ENCODE measurements at places on chromosomes 12 and 14.

DNA sequence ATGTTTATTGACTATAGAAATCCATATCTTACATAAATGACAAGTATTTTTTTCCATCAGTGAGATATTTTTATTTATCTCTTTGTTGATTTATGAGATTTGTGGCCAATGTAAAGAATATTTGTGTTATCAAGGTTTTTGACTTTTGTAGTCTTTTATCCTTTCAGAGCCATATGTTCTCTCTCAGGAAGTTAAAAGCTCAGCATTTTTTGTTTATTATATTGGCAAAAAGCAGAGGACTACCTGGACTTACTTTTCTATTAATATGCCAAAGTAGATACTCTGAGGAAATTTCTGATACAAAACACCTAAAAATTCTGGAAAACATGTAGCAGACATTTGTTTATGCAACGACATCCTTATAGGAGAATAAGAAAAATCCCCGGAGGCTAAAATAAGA, 490.3 kb downstream of the SLC6A15 start:
- no peak for DNase-seq

- DNase-seq = no peak
Observed at GRCh38 chr14:93895023-93895604, 32.0 kb upstream of the FAM181A start.

DNA sequence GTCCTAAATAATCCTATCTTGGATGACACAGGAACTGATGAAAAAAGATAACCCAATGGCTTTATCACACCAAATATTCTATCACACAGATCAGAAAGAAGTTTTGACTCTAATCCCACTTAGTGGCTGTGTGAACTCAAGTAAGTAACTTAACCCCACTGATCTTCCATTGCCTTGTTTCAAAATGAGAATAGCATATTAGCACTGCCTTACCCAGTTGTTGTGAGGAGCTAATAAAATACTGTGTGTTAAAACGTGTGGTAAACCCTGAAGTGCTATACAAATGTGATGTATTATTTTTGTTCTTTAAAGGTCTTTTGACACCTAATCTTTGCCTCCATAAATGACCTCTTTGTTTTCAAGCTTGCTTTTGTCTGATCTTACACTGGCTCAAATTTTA, 60.9 kb upstream of the ARID2 start:
- no peak for DNase-seq

DNA sequence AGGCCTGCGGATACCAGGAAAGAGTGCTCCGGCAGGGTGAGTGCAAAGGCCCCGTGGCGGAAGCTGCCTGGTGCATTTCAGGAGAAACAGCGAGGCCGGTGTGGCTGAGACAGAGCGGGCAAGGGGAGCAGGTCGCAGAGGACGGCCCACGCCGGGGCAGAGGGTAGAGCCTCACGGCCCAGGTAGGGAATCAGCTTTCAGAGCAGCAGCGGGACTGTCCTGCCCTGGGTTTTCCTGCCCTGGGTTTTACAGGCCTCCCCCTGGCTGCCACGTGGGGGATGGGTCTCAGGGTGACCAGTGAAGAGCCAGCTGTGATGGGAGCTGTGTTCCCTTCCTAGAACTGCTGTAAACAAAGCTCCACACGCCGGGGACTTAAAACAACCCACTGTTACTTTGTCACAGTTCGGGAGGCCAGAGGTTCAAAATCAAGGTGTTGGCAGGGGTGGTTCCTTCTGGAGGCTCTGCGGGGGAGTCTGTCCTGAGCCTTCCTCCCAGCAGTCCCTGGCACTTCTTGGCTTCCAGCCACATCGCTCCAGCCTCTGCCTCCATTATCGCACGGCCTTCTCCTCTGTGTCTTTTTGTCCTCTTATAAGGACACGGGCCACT, 10.4 kb downstream of the NCOR2 start:
- no peak for DNase-seq

GRCh38 chr12:105357162-105357691, 26.7 kb downstream of the C12orf75 start:
- DNase-seq = no peak

- DNase-seq = no peak
Observed at GRCh38 chr12:121288986-121289385, 7.5 kb downstream of the CAMKK2 start.

GRCh38 chr12:89863968-89864367, 155.3 kb upstream of the ATP2B1 start:
- no peak for DNase-seq

- peak; percentile 23 for DNase-seq
Observed at GRCh38 chr12:76790564-76791552, 26.9 kb downstream of the ZDHHC17 start.

DNA sequence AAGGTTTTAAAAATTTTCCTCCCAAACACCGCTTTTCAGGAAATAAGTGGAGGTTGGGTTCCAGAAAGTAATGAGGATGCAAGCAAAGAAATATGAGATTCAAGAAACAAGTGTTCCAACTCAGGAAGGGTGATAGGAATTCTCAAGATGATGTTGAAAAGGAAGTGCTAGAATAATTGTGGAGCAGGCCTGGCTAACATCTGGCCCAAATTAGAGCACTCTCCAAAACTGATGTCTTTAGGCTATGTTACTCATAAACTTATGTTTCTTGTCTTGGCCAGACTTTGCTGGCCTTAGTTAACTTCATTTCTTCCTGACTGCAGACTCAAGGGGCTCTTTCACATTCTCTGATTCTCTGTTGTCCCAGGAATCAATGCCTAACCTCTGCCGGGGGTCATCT, 116.3 kb downstream of the TMTC3 start:
- DNase-seq = no peak

DNA sequence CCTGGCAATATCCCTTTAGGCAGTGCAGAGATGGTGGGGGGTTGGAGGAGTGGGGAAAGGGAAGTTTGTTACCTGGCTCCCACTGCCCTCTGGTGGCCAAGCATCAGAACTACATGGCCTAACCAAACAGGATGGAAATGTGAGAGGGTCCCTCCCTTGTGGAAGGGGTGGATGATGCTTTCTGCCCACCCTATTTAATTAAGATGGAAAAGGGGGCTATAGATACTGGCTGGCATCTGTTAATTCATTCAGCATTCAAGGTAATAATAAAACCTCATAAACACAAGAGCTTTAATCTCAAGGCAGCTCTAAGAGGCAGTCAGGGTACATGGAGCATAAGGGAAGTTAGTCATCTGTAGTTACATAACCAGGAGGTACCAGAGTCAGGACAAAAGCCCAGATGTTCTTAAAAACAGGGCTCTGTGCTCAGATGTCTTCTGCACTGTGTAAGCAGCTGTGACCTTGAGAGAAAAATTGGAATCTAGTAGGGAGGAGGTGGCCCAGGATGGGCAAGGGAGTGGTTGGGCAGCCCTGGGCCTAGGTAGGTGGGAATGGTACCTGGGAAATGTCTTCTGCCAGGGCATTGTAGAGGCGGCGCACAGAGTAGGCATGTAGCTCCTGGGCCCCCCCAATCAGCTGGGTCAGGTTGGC, 4.6 kb downstream of the AP1G2 start:
- DNase-seq = no peak

DNA sequence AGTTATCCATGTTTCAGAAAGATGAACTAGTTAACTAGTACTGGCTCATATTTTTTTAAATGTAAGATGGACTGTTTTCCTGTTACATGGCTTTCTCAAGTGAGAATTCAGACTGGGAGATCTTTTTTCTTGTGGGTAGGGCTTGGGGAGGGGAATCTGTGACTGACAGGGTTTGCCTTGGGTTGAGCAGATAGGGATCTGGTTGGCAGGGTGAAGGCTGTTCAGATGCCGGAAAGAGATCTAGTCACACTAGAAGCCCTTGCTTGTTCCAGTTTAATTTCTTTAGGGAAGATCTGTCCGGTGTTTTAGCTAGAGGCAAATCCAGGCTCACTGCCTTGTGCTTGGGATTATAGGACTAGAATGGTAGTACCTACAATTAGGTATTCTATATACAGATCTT, 63.2 kb downstream of the FBXO33 start:
- DNase-seq = no peak

DNA sequence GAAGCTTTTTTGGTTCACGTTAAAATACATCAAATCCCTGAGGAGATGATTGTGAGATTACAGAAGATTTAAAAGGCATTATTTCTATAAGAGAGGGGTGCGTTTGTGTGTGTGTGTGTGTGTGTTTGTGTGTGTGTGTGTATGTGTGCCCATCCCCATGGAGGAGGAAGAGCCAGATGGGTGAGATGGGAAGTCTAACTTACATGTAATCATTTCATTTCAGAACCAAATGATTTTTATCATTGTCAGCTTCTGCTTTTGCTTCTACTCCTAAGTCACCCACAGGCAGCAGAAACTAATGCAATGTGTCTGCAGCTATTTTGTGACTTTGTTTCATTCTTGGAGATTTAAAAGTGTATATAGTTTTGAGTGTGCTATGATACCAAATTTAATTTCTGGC, 68.7 kb downstream of the SLC4A8 start:
- DNase-seq = no peak

DNA sequence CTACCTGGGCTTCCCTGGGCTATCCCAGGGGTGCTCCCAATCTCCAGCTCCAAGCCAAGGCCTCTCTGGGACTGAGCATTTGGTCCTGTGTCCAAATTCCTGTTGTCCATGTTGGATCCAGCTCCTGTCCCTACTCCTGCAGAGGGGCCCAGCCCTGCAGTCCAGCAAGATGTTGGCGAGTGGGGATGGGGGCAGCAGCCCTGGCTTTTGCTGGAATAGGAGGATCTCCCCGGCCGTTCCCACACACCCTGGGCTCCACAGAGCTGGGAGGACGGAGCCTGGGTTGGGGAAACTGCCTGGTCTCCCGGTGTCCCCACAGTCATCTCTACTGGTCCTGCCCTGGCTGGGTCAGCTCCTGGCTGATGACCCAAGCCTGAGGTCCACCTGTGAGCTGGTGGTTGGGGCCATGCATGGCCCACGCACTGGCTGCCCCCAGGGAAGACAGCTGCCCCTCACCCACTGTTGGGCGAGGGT, 219.6 kb upstream of the C14orf180 start:
- DNase-seq = peak; percentile 25

- no peak for DNase-seq
Observed at GRCh38 chr12:89765959-89766824, 57.6 kb upstream of the ATP2B1 start.

- DNase-seq = no peak
Observed at GRCh38 chr12:48988030-48988649, 10.0 kb downstream of the WNT1 start.

- DNase-seq = no peak
Observed at GRCh38 chr12:89962648-89963047, 254.0 kb upstream of the ATP2B1 start.

GRCh38 chr12:98399532-98399931, 115.9 kb upstream of the TMPO start:
- peak; percentile 45 for DNase-seq

Measured in left lung (tissue), 14 donors.